ENCODE measurements at places on chromosomes 12 and 14.

GRCh38 chr14:30290001-30290400 lies 269.0 kb upstream of the G2E3 start:
- DNase-seq, result no peak

GRCh38 chr14:36653962-36654793 lies 7.5 kb upstream of the PAX9 start:
- DNase-seq, result no peak

- no peak for DNase-seq
These were observed 23.6 kb downstream of the NELL2 start for GRCh38 chr12:44852483-44852882.

DNA sequence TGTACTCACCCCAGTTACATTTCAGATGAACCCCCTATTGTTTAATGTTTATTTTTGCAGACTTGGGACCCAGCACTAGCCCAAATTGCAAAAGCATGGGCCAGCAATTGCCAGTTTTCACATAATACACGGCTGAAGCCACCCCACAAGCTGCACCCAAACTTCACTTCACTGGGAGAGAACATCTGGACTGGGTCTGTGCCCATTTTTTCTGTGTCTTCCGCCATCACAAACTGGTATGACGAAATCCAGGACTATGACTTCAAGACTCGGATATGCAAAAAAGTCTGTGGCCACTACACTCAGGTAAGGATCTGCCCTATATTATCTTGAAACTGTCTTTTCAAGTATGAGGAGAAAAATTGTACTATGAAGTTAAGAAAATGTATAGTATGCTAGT lies 1.2 kb downstream of the GLIPR1 start:
- no peak for DNase-seq

DNA sequence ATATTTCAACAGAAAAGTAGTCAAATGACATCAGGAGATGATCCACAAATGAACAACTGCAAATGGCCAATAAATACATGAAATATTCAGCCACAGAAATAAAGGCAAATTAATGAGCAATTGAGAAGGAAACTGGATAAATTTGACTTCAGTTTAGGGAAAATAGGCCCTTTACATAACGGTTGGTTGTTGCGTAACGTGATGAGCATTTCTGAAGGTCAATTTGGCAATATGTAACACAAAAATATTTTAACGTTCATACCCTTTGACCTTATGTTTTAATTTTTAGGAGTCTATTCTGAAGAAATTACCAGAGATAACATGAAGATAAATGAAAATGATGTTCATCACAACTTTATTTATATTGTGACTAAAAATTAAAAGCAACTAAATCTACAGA lies 14.7 kb upstream of the MSRB3 start:
- DNase-seq, result no peak

Data from activated naive CD4-positive, alpha-beta T cell treated with Interleukin-2 at 50 U/mL for 16 hours (primary cell).